ENCODE measurements at places on chromosomes 16 and 17. TPM values are rescaled to one million over a fixed set of nuclear protein-coding genes. Genes with fewer than 3 reads are reported as not detected.

DNA sequence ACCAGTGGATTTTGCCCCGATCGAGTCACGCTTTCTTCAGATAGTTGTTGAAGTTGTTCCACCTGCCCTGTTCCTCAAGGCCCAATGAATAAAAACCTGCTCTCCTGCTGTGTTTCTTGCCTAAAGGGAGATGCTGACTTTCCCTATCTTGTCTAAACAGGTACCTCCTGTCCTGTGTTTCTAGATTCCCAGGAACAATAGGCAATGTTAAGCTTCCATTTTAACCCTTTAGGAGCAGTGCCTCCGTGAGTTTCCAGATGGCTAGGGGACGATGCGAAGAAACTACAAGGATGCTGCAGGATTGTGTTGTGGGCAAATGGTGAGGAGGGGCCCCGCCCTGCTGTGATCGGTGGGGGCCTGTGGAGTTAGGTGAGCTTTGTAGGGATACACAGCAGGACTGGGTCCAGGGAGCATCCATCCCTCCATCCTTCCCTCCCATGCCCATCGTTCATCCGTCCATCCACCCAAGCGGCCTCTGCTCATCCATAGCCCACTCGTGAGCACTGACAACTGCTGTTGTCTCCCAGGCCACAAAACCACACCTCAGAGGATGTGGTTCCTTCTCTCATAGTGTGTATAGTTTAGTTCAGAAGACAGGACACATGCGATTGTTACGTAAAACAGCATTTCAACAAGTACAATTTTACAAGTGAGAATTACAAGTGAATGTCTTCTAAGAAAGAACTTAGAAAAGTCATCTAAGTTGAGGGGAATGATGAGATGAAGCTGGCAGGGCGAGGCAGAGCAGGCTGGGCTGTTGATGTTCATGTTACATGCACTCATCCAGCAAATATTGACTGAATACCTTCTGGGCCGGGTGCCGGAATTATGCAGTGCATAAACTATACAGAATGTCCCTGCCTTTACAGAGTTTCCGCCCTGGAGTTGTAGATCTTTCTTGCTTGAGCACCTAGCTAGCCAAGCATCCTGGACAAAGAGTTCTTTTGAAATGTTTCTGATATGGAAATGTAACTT lies 5.2 kb downstream of the ARSG start:
- peak overlapping the region; percentile 51 for H3K4me3 ChIP-seq
- peaks cover 6% of the 10 kb centered on the region for H3K36me3 ChIP-seq
- peak; percentile 90 for DNase-seq
- no peaks in the 10 kb centered on the region for H3K27me3 ChIP-seq
- peaks cover 66% of the 10 kb centered on the region for H3K4me1 ChIP-seq

GRCh38 chr17:76417499-76418143 lies 33.2 kb downstream of the SPHK1 start:
- H3K4me3 ChIP-seq, result no peak overlapping the region
- no peaks in the 10 kb centered on the region for H3K27me3 ChIP-seq
- H3K36me3 ChIP-seq, result no peaks in the 10 kb centered on the region
- no peak overlapping the region for H3K27ac ChIP-seq
- no peak for DNase-seq

GRCh38 chr17:72516772-72517399 lies 396.1 kb downstream of the SOX9 start:
- H3K27ac ChIP-seq, result no peak overlapping the region
- DNase-seq, result no peak
- no peaks in the 10 kb centered on the region for H3K4me1 ChIP-seq
- no peak overlapping the region for H3K4me3 ChIP-seq
- H3K36me3 ChIP-seq, result no peaks in the 10 kb centered on the region

GRCh38 chr16:12896562-12896961 lies 4.8 kb upstream of the SHISA9 start:
- DNase-seq, result no peak
- H3K27ac ChIP-seq, result no peak overlapping the region
- H3K4me3 ChIP-seq, result no peak overlapping the region
- peaks cover 39% of the 10 kb centered on the region for H3K27me3 ChIP-seq
- H3K4me1 ChIP-seq, result no peaks in the 10 kb centered on the region

- no peak for DNase-seq
- peaks cover 50% of the 10 kb centered on the region for H3K4me1 ChIP-seq
- no peak overlapping the region for H3K4me3 ChIP-seq
- H3K36me3 ChIP-seq, result peaks cover 3% of the 10 kb centered on the region
- H3K27me3 ChIP-seq, result no peaks in the 10 kb centered on the region
Observed at GRCh38 chr17:76440751-76441362, 12.1 kb downstream of the UBE2O start.

GRCh38 chr17:48767263-48767774 lies 38.8 kb upstream of the HOXB13 start:
- H3K4me1 ChIP-seq, result peaks cover 4% of the 10 kb centered on the region
- H3K27ac ChIP-seq, result no peak overlapping the region
- no peak for DNase-seq
- no peak overlapping the region for H3K4me3 ChIP-seq
- peaks cover 55% of the 10 kb centered on the region for H3K27me3 ChIP-seq

- H3K27ac ChIP-seq, result no peak overlapping the region
- no peak for DNase-seq
- no peaks in the 10 kb centered on the region for H3K36me3 ChIP-seq
- H3K4me3 ChIP-seq, result no peak overlapping the region
- H3K4me1 ChIP-seq, result no peaks in the 10 kb centered on the region
Observed at GRCh38 chr16:20372701-20373100, 20.2 kb upstream of the UMOD start.

DNA sequence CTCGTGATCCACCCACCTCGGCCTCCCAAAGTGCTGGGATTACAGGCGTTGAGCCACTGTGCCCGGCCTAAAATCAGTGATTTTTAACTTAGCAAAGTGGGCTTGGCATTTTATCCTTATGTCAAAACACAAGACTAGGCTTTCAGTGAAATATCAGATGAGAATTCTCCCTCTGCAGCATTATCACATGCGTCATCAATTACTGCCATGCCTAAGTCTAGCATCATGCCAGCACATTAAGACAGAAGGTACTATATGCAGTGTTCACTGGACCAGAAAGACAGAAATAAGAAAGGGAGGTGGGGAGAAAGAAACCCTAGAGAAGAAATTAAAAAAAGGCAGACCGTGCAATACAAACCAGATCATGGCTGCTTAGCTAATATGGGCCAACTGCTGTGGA lies 29.8 kb downstream of the GPATCH8 start:
- H3K36me3 ChIP-seq, result peaks cover 7% of the 10 kb centered on the region
- H3K4me1 ChIP-seq, result no peaks in the 10 kb centered on the region
- DNase-seq, result no peak
- H3K27ac ChIP-seq, result no peak overlapping the region
- no peak overlapping the region for H3K4me3 ChIP-seq
- H3K27me3 ChIP-seq, result no peaks in the 10 kb centered on the region

DNA sequence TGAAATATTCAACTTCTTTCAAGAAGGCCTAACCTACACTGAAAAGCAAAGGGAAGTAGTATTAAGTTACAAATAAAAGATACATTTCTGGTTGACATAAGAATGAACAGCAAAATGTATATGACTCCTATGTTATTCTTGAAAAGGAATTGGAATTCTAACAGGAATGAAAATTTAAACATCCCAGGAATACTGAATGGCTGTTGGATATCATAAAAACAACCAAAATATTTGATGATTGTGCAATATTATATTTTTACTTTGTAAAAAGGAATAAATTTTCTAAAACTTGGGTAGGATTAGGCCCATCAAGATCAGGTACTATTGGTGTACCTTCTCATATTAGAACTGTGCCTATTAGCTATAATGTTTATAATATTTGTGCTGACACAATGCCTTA lies 50.0 kb downstream of the CYB5B start:
- peaks cover 3% of the 10 kb centered on the region for H3K36me3 ChIP-seq
- H3K4me3 ChIP-seq, result no peak overlapping the region
- no peak overlapping the region for H3K27ac ChIP-seq
- H3K27me3 ChIP-seq, result no peaks in the 10 kb centered on the region

DNA sequence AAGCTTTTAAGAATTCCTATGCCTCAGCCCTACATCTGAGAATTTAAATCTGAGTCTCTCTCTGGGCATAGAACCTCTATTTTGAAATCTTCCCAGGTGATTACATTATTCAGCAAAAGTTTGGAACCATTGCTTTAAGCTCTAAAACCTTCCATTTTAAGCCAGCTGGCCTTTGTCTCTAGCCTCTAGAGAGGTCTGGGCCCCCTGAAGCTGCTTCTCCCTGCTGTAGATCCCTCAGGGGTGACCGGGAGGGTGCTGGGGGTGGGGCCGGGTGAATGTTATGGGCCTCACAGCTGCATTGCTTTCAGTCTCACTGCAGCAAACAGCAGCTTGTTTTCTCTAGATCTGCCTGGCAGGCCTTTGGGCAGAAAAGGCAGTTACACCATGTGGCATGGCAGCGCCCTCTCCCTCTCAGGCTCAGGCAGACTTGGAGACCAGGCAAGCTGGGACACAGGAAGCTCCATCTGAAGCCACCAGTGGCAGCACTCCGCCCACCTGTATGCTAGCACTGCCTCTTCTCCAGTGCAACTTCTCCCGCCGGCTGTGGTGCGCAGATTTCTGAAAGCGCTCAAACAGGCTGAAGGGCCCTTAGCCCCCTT lies 66.3 kb downstream of the MPRIP start:
- peaks cover 39% of the 10 kb centered on the region for H3K4me1 ChIP-seq
- H3K36me3 ChIP-seq, result no peaks in the 10 kb centered on the region
- no peak overlapping the region for H3K27ac ChIP-seq
- no peak for DNase-seq
- H3K4me3 ChIP-seq, result no peak overlapping the region
- H3K27me3 ChIP-seq, result no peaks in the 10 kb centered on the region

DNA sequence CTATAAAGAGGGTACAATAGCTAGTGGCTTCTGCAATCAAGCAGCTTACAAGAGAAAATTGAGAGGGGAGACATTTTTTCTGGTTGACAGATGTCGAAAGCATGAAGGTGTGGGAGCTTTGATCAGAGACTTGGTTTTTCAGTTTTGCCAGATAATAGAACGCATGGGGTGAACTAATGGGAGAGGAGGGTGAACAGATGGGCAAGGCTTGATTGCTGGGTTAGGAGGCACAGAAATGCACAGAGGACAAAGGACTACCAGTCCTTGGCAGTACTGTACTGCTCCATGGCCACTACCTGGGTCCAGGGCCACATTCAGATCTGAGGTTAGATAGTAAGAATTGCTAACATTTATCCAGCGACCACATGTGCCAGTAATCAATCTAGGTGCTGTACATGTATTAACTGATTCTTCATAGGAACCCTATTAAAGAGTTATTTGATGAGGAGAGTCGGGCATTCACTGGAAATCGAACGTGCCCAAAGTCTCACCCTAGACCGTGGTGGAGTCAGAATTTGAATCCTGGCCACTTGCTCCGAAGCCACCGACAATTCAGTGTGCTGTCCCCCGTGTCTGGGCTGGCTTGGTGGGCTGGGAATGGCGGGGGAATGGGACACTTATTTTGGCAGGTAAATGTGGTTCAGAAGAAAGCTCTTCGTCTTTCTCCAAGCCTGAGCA lies 873 bp upstream of the KSR1 start:
- no peak for DNase-seq
- H3K27ac ChIP-seq, result peak overlapping the region; percentile 51
- H3K4me3 ChIP-seq, result peak overlapping the region; percentile 35

GRCh38 chr16:27465483-27465879 lies 63.5 kb downstream of the IL21R start:
- H3K4me1 ChIP-seq, result peaks cover 22% of the 10 kb centered on the region
- H3K4me3 ChIP-seq, result no peak overlapping the region
- DNase-seq, result no peak
- no peaks in the 10 kb centered on the region for H3K27me3 ChIP-seq
- H3K36me3 ChIP-seq, result peaks cover 58% of the 10 kb centered on the region

- H3K36me3 ChIP-seq, result no peaks in the 10 kb centered on the region
- peaks cover 17% of the 10 kb centered on the region for H3K4me1 ChIP-seq
- peaks cover 22% of the 10 kb centered on the region for H3K27me3 ChIP-seq
- DNase-seq, result no peak
- no peak overlapping the region for H3K27ac ChIP-seq
Observed at GRCh38 chr17:77247609-77248008, 106.8 kb downstream of the SEC14L1 start.

GRCh38 chr16:66188917-66189725 lies 177.4 kb upstream of the CDH5 start:
- DNase-seq, result no peak
- H3K36me3 ChIP-seq, result no peaks in the 10 kb centered on the region
- H3K27me3 ChIP-seq, result peaks cover 10% of the 10 kb centered on the region
- H3K4me1 ChIP-seq, result no peaks in the 10 kb centered on the region
- H3K4me3 ChIP-seq, result no peak overlapping the region
- H3K27ac ChIP-seq, result no peak overlapping the region

GRCh38 chr17:44820631-44821212 lies 9.4 kb downstream of the GJC1 start:
- no peak overlapping the region for H3K27ac ChIP-seq
- H3K36me3 ChIP-seq, result no peaks in the 10 kb centered on the region
- no peak overlapping the region for H3K4me3 ChIP-seq
- no peaks in the 10 kb centered on the region for H3K4me1 ChIP-seq
- DNase-seq, result no peak

GRCh38 chr16:53900667-53901066 lies 196.7 kb downstream of the FTO start:
- peaks cover 10% of the 10 kb centered on the region for H3K4me1 ChIP-seq
- peaks cover 7% of the 10 kb centered on the region for H3K36me3 ChIP-seq
- DNase-seq, result no peak
- no peak overlapping the region for H3K4me3 ChIP-seq

DNA sequence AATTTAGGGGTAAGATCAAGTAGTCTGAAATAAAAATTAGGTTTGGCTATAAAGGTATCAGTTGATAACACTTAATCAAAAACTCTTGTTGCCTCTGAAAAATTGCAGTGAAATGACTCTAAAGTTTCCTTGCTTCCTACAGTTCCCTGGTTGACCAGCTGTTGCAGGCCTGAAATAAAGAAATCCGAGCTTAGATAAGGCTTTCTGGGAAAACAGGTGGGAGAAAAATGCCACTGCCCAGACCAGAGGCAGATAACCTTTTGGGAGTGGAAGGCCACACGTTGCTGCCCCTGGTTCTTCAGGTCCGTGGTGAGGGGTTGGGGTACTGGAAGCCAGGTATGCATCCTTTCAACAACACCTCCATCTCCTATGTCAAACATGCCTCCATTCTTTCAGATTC lies 111.3 kb downstream of the HS3ST3A1 start:
- no peak overlapping the region for H3K27ac ChIP-seq
- no peaks in the 10 kb centered on the region for H3K27me3 ChIP-seq
- no peak for DNase-seq
- no peaks in the 10 kb centered on the region for H3K4me1 ChIP-seq
- H3K4me3 ChIP-seq, result no peak overlapping the region
- no peaks in the 10 kb centered on the region for H3K36me3 ChIP-seq

GRCh38 chr17:8068736-8069586 lies 18.6 kb downstream of the ALOX12B start:
- DNase-seq, result no peak
- H3K36me3 ChIP-seq, result no peaks in the 10 kb centered on the region
- peaks cover 52% of the 10 kb centered on the region for H3K27me3 ChIP-seq
- peaks cover 17% of the 10 kb centered on the region for H3K4me1 ChIP-seq

TBC1D28 gene
- not detected for total RNA-seq

BEAN1 gene
- total RNA-seq, result not detected

MEIOB gene
- total RNA-seq, result not detected

CDC6 gene
- total RNA-seq, result 67.5 TPM

ALOX12 gene
- not detected for total RNA-seq

TSPAN10 gene
- total RNA-seq, result 0.43 TPM

TAT gene
- total RNA-seq, result not detected

TOM1L1 gene
- 0.86 TPM for total RNA-seq

CISD3 gene
- total RNA-seq, result 42.8 TPM

KRTAP4-8 gene
- total RNA-seq, result not detected

SRCIN1 gene
- total RNA-seq, result 0.20 TPM
